ENCODE measurements at places on chromosomes 6 and 20.

DNA sequence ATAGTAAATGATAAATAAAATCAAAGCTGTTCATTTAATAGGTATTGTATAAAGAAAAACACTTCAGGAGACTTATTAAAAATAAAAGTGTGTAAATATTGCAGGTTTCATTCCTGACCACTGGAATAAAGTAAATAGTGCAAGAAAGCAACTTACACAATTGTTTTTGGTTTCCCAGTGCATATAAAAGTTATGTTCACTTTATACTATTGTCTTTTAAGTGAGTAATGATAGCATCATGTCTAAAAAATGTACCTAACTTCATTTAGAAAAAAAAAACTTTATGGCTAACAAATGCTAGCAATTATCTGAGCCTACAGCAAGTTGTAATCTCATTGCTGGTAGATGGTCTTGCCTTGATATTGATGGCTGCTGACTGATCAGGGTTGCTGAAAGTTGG lies 726.6 kb upstream of the POU3F2 start:
- no peak for DNase-seq

DNA sequence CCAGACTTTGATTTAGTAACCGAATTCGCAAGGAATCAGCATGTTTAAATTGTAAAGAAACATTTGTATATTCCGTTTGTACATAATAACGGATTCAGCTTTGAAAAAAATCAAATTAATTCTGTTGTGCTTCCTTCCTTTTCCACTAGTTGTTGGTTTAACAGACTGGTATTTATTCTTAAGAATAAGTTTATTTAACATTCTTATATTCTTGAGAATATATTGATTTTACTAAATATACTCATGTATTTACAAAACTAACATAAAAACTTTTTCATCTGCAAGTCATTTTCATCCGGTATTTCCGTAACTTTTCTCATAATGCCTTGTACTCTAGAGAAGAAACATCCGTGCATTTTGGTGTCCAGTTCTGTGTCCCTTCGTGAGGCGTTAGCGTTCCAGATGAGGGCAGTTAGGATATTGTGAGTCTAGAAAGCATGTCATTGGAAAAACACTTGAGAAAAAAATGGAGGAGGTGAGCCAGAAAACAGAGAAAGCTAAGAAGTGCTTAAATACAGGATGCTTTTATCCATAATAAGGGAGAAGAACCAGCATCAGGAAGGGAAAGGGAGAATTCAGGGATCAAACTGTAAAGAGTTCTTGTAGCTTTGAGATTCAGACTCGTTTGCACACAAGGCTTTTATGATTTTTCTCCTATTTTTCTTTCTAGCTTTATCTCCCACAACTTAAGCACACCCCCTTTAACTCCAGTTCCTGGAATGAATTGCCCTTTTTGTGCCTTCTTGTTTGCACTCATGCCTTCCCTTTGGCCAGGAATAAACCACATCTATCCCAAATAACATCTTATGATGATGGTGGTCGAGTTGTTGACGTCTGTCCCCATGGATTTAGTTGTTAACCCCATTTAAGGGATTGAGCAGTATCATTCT lies 1.8 kb downstream of the WRNIP1 start:
- no peak for DNase-seq

DNA sequence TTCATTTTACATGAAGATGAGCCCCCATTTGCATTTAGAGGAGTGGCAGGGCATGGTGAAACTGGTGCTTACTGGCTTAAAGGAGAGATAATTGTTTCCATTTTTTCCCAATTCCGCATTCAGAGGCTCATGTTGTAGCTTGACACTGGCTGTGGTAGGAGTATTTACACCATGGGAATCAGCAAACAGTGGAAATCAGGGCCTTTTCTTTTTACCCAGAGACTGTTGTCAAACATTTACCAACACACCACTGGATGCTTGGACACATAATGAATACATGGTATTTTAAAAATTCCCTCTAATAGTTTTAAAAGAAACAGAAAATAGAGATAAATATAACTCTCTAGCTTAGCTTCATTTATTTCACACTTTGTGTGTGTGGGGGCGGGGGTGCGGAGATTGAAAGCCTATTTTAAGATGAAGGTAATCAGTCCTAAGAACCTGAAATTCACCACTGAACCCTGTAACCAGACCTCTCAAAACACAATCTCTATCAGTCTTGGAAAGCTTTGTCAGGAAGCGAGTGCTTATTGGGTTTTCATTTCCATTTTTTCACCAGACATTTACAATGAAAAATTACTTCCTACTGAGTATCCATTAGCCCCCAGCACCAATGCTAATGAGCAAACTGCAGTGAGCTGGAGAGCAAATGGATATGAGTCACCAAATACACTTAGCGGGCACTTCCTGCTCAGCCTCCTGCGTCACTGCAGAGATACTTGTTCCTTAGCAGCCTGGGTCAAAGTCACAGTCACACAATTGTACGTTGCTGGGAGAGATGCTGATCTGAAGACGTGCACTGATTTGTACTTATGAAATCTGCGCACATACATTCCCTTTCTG lies 532.0 kb downstream of the BCKDHB start:
- DNase-seq: peak; percentile 81

DNA sequence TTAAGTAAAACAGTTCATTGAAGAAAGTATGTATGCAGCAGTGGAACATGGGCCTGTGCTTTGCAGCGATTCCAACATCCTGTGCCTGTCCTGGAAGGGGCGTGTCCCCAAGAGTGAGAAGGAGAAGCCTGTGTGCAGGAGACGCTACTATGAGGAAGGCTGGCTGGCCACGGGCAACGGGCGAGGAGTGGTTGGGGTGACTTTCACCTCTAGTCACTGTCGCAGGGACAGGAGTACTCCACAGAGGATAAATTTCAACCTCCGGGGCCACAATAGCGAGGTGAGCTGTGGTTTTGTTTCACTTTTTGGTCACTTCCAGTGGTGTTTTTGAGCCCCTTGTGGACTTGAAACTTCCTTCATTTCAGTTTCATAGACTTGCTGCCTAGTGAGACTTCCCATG lies 1.7 kb downstream of the TULP4 start:
- peak; percentile 75 for DNase-seq

Measured in NB4 (cell line).